ENCODE measurements at places on chromosomes 16 and 17.

GRCh38 chr16:31250782-31251384, 8.9 kb upstream of the ITGAM start:
- no peak for DNase-seq

GRCh38 chr17:75539967-75540729, 14.7 kb downstream of the LLGL2 start:
- DNase-seq, result no peak

DNA sequence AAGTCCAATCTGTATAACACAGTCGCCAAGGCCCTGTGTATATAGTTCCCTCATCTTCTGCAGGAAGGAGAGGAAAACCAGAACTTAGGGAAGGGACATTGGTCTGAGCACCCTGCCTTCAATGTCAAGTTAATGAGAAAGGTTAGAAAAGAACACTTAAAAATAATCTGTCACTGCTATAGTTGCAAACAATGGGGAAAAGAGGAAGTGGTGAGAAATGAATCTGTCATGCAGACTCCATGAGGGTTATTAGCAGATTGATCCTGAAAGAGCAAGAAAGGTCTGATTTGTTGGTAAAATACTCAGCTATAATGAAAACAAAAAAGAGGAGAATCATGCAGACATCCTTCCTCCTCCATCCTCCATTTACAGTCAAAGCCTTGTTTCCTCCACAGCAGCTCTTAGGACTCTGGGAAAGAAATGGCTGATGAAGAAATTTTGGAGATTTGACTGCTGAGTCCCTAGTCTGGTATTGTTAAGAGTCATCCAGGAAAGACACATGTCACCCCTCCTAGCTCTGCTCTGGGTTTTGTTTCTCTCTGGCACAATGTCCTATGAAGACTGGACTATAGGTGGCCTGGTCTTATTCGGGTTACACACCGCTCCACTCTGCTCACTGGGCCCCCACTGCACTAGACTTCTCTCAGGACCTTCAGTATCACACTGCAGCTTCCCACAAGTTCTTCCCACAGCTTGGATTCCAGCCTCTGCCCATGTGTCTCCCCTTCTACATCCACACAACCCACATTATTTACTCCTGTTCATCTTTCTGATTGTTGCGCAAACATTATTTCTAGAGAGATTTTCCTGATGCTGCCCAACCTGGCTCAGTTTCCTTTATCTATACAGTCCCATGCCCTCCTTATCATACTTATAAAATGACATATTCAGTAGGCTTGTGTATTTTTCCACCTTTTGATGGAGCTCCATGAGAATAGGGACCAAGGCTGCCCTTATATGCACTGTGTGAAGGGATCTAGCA, 56.5 kb upstream of the XYLT1 start:
- no peak for DNase-seq

GRCh38 chr17:34673995-34674890, 94.9 kb downstream of the TMEM132E start:
- no peak for DNase-seq

- no peak for DNase-seq
Observed at GRCh38 chr16:1818204-1818872, 8.3 kb downstream of the HAGH start.

GRCh38 chr16:66728117-66728787, 23.2 kb downstream of the DYNC1LI2 start:
- no peak for DNase-seq

- no peak for DNase-seq
Observed at GRCh38 chr16:27838536-27839175, 224.9 kb downstream of the GSG1L start.

DNA sequence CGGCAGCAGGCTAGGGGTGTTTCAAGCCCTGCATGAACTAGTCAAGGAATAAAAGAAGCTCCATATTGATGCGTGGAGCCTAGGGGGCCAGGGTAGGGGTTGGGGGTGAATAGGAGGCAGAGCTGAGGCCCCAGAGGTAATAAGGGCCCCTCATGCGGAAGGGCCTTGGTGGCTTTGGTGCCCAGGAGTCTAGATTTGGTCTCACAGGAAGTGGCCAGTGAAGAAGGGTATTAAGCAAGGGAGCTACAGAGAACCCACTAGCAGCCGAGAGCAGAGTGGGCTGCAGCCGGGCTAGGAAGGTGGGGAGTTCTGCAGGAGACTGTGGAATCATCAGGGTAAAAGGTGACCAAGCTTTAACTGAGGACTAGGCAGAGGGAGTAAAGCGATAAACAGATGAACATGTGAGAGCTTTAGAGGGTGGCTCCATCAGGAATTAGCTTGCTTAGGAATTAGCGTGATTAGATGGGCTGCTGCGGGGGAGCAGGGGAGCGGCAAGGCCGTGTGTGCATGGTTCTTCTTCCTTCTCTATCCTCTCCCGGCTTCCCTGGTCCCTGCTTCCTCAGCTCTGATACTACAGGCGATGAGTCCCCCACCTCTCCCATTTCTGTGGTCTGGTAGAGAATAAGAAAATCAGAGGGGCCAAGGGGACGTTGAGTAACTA, 9.8 kb downstream of the GNGT2 start:
- no peak for DNase-seq

DNA sequence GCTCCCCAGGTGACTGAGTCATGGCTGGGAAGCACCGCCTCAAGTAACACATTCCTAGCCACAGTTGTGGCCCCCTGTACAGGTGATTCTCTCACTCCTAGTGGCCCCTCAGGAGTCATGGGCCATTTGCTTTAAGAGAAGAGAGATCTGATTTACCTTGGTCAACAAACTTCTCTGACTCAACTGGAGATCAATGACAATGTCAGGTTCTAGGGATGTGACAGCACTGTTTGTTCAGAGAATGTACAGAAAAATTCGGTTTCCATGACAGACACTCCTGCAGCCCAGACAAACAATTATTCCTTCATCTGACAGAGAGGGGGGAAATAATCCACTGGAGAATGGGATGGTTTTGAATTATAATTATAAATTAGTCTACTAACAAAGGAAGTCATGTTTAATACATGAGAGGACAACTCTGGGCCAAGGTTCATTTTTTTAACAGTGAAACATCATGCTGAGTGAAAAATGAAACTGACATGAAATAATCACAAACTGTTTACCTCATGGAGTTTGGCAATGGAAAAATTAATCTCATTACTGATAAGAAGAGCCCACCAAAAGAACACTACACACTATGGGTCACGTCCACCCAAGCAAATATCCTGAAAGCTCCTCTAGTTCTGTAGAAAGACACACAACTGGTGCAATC, 9.7 kb downstream of the ERN1 start:
- no peak for DNase-seq

DNA sequence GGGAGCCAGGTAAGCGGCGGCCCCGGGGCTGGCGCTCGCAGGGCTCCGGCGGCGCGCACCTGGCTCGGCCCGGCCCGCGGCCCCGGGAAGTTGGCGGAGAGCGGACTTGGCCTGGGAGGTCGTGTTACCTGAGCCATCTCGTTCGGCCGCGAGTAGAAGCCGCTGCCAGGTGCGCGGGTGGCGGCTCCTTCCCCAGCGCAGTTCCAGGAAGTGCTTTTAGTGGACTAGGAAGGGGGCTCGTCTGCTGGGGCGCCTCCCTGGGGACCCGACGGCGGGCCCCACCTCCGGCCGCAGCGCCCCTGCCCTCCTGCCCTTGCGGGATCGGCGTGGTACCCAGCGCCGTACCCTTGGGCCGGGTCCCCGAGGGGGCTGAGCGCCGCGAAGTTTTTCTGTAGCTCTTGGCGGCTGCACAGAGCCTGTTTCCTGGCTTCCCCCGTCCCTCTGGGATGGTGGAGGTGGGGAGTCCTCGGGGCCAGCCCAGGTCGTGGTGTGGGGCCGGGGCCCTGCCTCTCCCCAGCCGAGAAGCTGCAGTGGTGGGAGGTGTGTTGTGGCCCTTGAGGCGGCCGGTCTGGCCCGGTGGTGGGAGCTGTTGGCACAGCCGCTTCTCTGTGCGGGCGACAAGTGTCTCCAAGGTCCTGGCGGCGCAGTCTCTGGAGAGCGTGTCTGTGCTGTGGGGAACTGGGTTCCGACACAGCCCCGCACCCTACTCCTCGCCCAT, 96.9 kb downstream of the RAB11FIP4 start:
- DNase-seq, result no peak

- DNase-seq, result no peak
Observed at GRCh38 chr17:77178563-77178962, 37.8 kb downstream of the SEC14L1 start.

GRCh38 chr16:74492976-74493375, 71.7 kb upstream of the CLEC18B start:
- DNase-seq, result no peak

GRCh38 chr17:48732688-48733629, 4.4 kb upstream of the HOXB13 start:
- no peak for DNase-seq
